ENCODE measurements at places on chromosomes 2 and 18.

DNA sequence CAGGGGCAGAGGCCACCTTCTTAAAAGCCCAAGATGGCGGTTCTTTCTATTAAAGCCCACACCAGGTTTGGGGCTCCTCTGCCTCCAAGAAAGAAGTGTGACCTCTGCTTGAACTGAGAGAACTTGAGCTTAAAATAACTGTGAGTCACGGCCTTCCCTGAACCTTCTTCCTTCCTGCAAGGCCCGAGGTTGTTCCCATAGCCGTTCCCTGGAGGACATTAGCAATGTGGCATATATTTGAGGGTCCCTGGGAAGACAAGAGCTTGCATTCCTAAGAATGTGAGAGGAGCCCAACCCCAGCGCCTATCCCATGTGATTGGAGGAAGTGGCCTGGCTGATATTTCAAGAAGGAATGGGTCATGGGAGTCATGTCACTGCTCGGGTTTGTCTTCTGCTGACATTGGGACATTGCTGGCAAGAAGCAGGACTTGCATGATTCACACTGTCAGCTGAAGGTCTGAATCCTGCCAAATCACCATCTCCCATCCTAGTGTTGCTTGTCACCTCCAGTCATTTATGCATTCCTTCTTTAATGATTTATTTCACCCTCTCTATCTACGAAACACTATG, 168.1 kb downstream of the TRIB2 start:
- no peak for DNase-seq

GRCh38 chr2:1054399-1054798, 103.8 kb downstream of the SNTG2 start:
- DNase-seq = no peak

GRCh38 chr18:13136904-13137669, 81.5 kb upstream of the LDLRAD4 start:
- no peak for DNase-seq

- DNase-seq = no peak
Observed at GRCh38 chr2:39512941-39513340, 75.9 kb upstream of the MAP4K3 start.

DNA sequence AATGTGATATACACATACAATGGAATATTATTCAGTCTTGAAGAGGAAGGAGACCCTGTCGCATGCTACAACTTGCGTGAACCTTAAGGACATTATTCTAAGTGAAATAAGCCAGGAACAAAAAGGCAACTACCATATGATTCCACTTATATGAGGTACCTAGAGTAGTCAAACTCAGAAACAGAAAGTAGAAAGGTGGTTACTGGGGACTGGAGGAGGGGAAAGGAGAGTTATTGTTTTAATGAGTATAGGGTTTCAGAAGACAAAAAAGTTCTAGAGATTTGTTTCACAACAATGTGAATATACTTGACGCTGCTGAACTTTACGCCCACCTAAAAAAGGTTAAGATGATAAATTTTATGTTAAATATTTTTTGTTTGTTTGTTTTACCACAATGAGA, 47.0 kb downstream of the CXCR4 start:
- DNase-seq = no peak

DNA sequence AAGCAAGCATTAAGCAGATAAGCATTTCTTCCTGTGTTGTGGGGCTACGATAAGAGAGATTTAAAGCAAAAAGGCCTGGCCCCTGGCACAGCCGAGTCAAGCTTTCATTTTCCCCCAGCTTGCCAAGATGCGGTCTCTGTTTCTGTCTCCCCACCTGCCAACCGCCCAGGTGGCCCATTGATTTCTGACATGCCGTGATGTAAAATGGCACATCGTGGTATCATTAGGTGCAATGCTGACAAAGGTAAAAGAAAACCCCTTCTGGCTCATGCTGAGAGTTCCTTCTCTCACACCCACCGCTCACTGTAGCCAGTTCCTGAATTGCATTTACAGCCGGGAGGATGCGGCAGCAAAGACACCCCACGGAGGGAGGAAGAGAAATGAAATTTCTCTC, 62.8 kb downstream of the BOD1L2 start:
- no peak for DNase-seq

DNA sequence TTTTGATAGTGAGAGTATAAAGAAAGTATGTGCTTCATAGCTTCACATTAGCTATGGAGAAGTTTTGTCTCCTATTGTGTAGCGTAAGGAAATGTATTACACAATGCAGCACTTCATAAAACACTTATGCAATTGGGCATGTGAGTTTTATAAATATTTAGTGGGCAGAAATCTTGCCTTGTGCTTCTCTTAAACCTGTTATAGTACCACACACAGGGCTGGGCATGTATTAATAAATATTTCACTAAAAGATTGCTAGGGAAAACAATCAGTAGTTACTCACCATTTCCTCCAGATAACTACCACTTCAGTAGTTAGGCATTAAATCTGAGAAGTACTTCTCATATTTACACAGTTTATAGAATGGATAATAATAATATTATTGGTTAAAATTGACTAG, 1080.8 kb upstream of the PIK3C3 start:
- no peak for DNase-seq

GRCh38 chr2:46002507-46002883, 294.7 kb upstream of the EPAS1 start:
- DNase-seq = no peak

DNA sequence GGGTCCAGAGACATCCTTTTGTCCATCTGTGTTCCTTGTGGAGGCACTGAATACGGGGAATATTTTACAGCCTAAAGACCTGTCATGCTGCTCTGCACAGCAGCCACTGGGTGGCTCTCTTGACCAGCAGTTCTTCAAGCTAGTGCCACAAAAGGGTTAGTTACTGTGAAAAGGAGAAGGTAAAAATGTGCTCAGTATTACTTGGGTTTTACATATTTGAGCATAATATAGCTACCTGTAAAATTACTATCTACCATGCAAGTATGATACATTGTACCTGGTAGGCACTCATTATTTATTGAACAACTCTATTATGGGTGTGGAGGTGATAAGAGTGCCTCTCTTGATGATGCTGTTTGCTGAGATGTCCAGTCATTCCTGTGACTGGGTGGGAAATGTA, 23.6 kb downstream of the FZD5 start:
- no peak for DNase-seq

- no peak for DNase-seq
Observed at GRCh38 chr2:239955989-239956817, 68.9 kb downstream of the NDUFA10 start.

DNA sequence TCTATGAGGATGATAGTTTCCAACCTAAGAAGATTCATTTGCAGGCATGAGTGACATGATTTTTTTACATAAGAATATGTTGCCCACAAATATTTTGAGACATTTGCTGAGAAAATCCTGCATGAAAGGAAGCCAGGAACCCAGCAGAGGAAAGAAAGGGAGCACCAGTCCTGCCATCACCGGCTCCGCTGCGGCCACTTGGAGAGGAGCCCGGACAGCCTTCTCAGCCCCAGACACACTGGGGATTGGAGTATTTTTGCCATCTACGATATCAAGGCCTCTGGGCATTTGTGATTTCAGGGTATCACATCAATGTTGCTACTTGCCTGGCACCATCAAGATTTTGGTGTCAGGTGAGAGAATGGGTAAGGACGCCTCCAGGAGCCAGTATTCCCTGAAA, 228.3 kb downstream of the PTGR3 start:
- DNase-seq = no peak

DNA sequence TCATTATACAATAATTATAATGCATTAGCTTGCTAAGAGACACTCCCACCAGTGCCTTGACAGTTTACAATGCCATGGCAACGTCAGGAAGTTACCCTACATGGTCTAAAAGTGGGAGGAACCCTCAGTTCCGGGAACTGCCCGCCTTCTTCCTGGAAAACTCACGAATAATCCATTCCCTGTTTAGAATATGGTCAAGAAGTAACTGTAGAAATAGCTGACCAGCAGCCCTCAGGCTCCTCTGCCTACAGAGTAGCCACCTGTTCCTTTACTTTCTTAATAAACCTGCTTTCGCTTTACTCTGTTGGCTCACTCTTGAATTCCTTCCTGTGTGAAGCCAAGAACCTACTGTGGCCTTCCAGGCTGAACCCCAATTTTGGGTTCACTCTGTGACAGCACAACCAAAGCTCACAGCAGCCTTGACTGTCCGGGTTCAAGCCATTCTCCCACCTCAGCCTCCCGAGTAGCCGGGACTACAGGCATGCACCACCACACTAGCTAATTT, 20.0 kb upstream of the PTPN2 start:
- no peak for DNase-seq

DNA sequence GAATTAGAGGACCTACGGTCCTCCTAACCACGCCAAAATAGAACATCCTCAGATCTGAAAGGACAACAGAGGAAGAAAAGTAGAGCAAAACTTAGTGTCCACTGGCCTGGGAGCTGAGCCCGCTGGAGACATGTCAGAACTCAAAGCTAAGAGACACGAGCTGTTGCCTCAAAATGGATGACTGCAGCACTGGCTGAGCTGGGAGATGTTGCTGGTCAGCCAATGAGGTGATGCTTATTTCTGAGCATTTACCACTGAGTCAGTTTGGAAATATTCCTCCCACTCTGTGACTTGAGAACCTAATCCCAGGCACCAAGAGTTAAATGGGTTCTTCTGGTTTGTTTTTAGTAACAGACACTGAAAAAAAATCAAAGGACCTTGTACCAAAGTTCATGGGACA, 32.6 kb downstream of the FBXO15 start:
- no peak for DNase-seq

GRCh38 chr18:50842846-50843245, 23.0 kb upstream of the MRO start:
- no peak for DNase-seq

DNA sequence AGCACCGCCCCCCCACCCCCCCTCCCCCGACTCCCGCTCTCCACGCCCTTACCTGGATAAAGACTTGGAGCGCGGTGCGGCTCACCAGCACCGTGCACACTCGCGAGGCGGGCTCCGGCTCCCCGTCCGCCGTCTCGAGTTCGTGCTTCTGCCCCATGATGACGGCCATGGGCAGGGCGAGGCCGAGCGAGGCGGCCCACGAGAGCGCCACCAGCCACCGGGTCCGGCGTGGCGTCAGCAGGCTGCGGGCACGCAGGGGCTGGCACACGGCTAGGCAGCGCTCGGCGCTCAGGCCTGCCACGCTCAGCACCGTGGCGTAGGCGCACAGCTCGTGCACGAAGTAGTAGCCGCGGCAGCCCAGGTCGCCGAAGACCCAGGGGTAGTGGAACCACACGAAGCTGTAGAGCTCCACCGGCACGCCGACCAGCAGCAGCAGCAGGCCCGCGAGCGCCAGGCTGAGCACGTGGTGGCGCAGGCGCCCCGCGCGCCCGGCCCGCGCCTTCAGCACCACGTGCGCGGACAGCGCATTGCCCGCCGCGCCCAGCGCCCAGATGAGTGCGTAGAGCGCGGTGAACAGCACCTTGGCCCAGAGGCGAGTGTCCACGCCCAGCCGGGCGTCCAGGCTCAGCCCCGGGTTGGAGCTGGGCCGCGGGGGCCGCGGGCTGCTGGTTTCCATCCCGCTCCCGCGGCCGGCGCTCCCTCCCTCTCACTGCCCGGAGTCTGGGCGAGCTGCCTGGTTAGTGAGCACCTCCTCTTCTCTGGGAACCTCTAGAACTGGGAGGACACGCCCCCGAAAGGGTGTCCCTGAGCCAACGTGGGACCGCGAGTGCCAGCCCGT, at the start of gene NTSR2:
Gene NTSR2 (minus strand): TSS at position 742 of the 838 bp plus-strand sequence. CDS start 66 bp downstream, at position 676.
- DNase-seq = no peak

DNA sequence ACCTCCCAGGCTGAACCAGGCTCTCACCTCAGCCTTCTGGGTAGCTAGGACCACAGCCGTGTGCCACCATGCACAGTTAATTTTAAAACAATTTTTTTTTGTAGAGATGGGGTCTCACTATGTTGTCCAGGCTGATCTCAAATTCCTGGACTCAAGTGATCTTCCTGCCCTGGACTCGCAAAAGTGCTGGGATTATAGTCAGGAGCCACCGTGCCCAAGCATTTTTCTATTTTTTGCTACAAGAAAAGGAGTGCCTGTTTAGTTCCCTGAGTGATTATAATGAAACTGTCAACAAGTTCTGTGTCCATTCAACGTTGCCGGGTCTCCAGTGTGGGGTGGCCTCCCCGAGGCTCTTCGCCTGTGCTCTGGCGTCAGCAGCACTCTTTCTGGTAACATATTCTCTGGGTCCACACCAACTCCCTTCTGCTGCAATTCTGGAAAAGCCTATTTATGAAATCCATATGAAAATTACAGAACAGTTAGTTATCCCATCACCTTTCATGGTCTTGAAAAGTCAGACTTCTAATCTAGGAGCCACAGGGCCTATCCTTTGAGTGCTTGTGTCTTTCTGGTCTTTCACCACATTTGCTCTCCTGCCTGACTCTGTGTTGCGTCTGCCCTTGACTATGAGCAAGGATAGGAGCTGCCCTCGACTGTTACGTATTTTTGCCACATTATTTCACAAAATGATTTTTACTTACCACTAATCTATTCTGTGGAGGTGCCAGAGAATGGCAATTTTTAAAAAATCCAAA, 172.7 kb downstream of the SOCS6 start:
- DNase-seq = no peak

GRCh38 chr18:47870605-47871004, 59.9 kb downstream of the SMAD2 start:
- no peak for DNase-seq

- no peak for DNase-seq
Observed at GRCh38 chr2:114068438-114068837, 178.5 kb downstream of the ACTR3 start.

GRCh38 chr2:9102861-9103662, 99.6 kb upstream of the MBOAT2 start:
- DNase-seq = no peak

- DNase-seq = no peak
Observed at GRCh38 chr2:105411720-105412407, 13.0 kb upstream of the FHL2 start.

- DNase-seq = no peak
Observed at GRCh38 chr2:186721956-186722355, 28.1 kb downstream of the FAM171B start.

DNA sequence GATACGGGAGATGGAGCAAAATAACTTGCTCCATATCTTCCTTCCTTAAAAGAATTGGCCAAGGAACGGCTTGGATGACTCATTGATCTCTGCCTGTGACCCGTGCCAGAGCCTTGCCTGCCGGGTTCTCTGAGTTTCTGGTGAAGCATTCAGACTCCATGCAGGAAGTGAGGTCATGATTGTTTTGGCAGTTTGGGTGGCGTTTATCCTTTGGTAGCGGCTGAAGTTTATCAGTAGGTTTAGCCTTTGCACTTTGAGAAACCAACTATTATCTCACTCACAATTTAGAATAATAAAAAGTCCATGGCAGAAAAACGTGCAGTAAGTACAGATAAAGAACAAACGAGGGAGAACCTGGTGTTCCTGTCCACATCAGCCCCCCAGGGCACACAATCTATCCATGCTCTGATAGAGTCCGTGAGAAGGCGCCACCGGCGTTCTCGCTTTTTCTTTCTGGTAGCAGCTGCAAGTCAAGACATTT, 15.0 kb upstream of the CTAGE1 start:
- no peak for DNase-seq

DNA sequence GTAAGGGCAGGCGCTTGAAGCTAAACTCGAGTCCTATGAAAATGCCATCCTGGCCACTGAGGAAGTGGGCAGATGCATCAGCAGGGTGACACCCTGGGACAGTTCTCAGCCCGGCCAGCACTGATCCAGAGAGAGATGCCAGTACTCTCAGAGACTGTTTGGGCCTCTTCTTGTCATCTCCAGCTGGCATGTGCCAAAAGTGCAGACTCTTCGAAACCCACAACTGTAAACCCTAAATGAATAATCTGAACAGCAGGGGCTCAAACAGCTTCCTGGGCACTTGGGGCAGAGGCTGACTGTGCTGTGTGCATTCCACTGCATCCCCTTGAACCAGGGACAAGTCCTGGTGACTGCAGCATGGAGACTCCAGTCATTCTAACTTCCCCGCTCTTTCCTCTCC, 204.2 kb upstream of the SMAD2 start:
- no peak for DNase-seq
